Activated T-cell treated with anti-CD3 and anti-CD28 coated beads, Interleukin-2, amount 50 U/mL, for 24 hours (primary cell): ENCODE measurements at places on chromosomes 12 and 14.

- DNase-seq = no peak
Measured at GRCh38 chr12:117018276-117018675, 80.9 kb downstream of the TESC start.

DNA sequence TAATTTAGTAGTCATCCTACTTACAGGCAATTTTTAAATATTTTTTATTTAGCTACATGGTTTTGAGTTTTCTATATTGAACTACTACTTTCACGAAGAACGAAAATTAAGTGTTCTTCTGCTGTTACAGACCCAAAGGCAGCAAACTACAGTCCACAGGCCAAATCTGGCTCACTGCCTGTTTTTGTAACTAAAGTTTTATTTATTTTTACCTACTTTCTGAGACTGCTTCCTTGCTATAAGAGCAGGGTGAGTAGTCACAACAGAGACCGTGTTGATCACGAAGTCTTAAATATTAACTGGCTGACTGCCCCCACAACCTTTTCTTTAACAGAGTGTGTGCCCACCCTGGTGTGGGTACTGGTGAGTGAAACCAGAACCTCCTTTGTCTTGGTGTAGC, 11.6 kb downstream of the RBM19 start:
- no peak for DNase-seq

- DNase-seq = no peak
Measured at GRCh38 chr14:89826596-89826995, 127.9 kb downstream of the EFCAB11 start.

DNA sequence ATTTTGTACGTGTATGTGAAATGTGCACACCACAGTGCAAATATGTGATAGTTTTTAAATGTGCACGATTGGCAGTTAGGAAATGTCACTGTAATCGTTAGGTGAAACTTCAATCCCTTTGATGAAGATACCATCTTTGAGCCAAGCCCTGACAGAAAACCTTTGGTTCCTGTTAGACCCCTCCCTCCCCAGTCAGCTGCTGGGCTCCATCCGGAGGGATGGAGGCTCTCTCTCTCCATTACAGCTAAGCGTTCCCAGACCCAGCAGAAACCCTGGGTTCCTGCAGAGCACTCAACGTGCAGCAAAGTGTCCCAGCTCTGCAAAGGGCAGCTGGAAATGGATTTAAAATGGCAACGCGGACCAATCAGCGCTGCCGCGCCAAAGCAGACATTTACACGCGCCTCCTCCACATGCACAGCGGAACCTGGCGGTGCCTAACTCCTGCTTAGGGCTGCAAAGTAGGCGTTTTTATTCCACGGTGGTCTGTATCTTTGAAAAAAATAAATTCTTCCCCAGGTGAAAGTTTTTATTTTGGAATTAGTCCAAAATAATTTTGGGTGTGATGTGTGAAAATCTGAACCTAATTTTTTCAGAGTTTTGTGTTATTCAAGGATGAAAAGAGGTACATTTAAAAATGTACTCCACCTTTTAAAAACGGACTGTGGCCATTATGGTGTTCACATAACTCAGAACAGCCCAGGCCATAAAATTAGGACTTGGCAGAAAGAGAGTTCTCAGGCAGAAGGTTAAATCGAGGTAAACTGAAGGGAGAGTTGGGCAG, 1.4 kb upstream of the HMGA2 start:
- peak; percentile 29 for DNase-seq

- DNase-seq = no peak
Measured at GRCh38 chr14:85688006-85688405, 158.1 kb downstream of the FLRT2 start.

DNA sequence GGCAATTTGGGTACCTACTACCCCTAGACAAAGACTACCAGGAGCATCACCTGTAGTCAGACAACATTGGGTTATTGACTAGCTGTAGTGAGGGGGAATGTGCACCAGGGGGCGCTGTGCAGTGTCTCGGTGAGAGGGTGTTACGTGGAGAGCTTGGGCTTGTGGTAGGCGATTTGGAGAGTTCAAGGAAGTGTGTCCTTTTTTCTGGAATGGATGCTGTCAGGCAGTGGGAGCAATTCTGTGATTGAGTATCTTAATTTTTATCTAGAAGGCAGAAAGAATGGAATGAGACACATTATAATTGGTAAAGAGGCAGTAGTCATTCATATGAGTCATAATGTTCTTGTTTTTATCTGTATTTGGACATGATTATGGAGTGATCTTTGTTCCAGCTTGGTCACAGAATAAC, 187.7 kb downstream of the GALC start:
- peak; percentile 66 for DNase-seq

DNA sequence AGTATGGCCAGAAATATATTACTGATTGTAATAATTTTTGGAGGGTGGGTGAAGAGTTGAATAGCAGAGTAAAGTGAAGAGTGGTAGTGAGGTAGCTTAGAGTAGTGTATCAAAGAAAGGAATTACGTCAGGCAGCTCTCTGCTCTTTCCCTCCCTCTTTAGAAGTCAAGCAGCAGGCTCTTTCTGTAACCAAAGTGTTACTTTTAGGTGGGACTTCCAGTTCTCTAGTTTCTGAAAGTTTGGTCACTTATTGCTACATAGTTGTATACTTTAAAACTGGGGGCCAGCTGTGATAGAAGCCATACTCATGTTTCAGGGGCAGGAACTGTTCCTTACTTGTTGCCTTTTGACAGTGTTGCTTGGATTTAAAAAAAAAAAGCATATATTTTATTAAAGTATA, 30.6 kb downstream of the ATF7IP start:
- no peak for DNase-seq

GRCh38 chr14:45222485-45223262, 30.3 kb downstream of the MIS18BP1 start:
- DNase-seq = no peak

DNA sequence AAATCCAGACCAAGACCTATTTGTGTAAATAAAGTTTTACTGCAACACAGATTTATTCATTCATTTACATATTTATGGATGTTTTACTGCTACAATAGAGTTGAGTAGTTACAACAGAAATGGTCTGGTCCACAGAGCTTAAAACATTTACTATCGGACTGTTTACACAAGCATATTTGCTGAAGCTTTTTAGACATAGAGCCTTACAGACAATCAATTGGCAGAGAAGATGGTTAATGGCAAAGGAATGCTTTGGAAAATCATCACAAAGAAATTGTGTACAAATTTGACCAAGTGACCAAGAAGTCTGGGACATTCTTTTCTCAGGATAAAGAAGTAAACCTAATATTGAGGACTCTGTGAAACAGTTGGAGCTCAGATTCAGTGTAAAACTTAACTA, 504.3 kb downstream of the SLC16A7 start:
- no peak for DNase-seq

DNA sequence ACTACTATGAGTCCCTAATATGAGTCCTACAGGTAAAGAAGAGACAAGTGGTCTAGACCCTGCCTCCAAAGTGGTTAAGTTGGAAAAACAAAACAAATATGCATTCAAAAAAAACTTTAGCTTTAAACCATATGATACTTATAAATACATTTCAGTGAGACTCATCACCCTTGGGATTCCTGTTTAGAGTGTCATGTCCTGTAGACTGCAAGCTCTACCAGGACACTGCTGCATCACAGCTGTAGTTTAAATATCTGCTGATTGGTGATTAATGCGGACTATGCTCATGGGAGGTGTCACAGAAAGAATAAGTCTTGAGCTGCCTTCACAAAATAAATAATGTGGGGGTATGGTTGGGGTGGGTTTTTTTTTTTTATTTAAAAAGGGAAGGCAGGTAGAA, 8.8 kb upstream of the LGR5 start:
- no peak for DNase-seq

DNA sequence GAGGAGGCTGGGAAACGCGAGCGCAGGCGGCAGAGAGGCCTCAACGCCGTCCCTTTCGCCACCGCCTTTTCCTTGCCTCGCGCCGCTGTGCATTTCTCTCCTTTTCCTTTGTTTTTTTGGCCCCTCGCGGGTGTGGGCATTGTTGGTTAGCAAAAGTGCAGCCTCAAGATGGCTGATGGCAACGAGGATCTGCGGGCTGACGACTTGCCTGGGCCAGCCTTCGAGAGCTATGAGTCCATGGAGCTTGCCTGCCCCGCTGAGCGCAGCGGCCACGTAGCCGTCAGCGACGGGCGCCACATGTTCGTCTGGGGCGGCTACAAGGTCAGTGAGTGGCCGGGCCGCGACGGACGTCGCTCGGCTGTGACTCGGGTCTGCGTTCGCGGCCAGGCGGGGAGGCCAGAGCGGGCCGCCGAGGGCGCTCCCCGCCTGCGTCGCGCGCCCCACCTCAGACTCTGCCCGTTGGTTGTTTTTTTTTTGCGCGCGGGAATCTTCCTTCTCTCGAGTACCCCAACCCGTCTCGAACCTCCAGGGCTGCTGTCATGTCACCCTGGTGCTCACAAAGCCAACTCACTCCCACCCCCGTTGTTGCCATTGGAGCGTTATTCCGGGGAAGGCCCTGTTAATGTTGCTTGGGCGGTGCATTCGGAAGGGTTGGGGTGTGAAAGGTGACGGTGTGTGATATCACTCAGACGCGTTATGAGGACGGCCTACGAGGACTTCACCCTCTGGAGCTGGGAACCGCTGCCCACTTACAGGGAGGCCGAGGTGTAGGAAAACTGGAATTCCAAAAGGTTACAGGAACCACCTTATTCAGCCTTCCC, 558 bp downstream of the KLHDC2 start:
- peak; percentile 79 for DNase-seq

GRCh38 chr12:13220838-13221237, 24.3 kb downstream of the EMP1 start:
- no peak for DNase-seq
